MCF 10A (cell line): ENCODE measurements at places on chromosomes 2 and 18. TPM values are rescaled to one million over a fixed set of nuclear protein-coding genes. Genes with fewer than 3 reads are reported as not detected.

PID1 gene
- 123 and 211 TPM in 2 replicates for total RNA-seq

PSMA8 gene
- total RNA-seq = not detected in 2 replicates

METTL5 gene
- total RNA-seq = 68.0 and 109 TPM in 2 replicates

CPO gene
- not detected in 2 replicates for total RNA-seq

SALL3 gene
- total RNA-seq = not detected in 2 replicates

OSBPL6 gene
- total RNA-seq = 26.2 and 43.1 TPM in 2 replicates

MYCN gene
- not detected in 2 replicates for total RNA-seq
